ENCODE measurements at places on chromosomes 12 and 14.

DNA sequence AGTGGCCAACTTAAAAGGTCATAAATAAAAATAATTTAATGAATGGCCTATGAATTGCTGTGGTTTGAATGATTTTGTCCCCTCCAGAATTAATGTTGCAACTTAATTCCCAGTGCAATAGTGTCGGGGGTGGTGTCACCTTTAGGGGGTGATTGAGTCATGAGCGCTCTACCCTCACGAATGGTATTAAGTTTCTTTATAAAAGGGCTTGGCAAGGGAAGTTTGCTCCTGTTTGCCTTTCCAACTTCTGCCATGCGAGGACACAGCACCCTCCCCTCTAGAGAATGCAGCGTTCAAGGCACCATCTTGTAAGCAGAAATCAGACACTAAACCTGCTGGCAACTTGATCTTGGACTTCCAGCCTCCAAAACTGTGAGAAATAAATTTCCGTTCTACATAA, 253.3 kb downstream of the ATXN7L3B start:
- no peak for DNase-seq

GRCh38 chr14:101928415-101928841, 35.9 kb upstream of the DYNC1H1 start:
- no peak for DNase-seq

DNA sequence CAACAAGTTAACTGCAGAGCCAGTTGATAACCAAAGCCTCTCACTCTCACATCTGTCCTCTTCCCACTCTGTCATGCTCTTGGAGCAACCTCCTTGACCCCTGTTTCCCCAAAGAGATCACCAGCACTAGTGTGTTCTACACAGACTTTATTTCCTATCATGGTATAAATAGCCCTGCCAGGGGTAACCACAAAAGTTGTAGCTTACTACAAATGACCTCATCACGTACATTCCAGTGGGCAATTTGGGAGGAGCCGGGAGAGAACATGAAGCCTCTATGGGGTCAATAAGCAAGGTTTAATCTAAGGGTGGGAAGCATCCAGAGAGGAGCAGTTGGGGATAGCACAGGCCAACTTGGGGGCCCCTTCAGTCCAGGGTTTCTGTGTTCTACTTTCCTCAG, 186.5 kb downstream of the KCNA5 start:
- no peak for DNase-seq

DNA sequence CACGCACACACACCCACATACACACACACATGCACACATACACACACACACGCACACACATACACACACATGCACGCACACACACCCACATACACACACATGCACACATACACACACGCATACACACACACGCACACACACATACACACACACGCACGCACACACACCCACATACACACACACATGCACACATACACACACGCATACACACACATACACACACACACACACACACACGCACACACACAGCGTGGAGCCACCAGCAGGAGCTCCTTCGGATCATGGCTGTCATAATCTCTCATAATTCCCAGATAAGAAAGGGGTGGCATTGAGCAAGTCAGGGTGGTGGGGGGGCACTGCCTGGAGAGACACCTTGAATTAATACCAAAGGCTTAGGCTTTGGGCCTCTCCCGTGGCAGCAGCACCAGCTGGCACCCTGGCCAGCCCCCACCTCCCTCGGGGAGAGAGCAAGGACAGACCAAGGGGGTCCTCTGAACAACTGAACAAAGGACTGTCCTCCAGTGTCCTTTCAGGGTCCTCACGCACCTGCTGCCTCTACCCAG, 21.9 kb downstream of the ANO2 start:
- no peak for DNase-seq

- no peak for DNase-seq
These were observed 53.1 kb downstream of the TGFB3 start for GRCh38 chr14:75928690-75929181.

DNA sequence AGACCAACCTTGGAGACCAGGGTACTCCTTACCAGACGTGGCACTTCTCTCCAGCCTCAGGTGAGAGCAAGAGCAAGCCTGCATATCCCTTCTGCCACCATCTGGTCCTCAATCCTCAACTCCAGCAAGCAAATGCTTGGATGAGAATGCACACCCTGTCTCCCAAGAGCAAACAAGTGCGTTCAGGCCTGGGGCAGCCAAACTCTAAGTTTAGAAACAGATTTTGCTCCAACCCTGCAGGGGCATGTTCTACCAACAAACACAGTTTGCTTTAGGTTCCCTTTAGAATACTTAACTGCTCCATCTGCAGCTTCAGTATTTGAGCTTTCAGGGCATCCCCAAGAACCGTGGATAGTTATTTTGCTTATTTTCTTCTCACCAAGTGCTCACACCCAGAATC, 55.9 kb upstream of the FICD start:
- no peak for DNase-seq

DNA sequence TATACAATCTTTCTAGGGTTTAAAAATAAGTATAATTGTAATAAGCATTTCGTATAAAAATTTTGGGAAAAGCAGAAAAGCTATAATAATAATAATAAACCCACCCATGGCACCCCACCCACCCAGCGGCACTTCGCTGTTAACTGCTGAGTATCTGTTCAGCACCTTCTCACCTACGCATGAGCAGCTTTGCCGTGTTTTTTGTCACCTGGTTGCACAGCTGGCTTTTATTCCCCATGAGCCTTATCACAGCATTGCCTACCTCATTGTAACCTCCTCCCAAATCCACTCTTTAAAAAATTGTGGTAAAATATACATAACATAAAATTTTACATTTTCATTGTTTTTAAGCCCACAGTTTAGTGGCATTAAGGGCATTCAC, 34.7 kb downstream of the CYP46A1 start:
- DNase-seq = no peak

DNA sequence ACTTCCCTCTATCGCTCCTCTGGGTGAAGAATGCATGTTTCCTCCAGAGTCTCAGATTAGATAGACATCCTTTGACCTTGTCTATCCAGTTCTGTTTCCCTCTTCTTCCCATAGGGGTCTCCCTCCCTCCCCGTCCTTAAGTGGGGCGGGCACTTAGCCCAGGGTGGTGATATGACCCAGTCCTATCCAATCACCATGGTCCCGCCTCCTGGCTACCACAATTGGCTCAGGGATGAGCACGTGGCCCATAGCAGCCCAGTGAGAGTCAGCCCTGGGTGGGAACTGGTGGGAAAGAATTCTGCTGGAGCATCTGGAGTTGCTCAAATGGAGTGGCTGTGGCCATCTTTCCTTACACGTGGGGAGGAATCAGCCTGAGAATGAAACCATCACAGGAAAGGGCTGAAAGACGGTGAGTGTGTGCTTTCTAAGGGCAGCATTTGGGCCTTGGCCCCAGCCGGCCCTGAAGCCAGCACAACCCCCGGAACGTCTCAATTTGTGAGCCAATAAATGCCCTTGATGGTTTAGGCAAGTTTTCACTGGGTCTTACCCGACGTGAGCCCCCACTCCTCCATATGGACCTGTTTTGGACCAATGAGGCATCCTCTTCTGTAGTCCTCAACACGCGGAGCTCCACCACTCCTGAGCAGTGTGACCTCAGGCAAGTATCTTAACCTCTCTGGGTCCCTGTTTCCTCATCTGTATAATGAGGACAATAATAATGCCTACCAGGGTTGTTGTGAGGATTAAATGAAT, 14.4 kb upstream of the MLXIP start:
- no peak for DNase-seq

DNA sequence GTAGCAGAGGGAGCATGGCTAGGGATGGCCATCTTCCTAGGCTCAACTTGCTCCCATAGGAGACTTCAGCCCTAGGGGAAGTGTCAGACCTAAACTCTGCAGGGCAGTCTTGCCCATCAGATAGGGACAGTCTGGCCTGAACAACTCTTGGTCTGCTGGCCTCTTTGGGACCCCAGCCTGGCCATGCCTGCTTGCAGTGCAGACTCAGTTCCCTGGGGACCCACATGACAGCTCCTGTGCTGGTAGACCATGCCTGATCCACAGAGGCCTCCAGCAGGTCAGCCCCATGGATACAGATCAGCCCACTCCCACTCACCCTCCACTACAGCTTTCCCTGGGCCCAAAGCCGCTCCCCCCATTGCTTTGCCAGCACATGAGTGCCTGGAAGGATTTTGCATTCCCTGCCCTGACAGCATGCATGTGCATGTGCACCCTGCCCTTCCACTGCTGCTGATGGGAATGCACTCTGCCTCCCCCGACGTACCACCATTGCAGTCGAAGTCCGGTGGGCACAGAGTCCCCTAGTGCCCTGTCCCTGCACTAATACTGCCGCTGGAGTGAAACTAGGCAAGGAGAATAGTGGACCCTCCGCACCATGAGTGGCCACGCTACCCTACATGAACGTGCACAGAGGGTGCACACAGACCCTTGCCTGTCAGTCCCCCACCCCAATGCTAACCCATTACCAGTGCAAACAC, 841.4 kb downstream of the FSCB start:
- DNase-seq = no peak

- no peak for DNase-seq
These were observed 28.2 kb upstream of the PEX5 start for GRCh38 chr12:7161327-7161726.
